ENCODE measurements at places on chromosomes 16 and 17.

GRCh38 chr17:40018211-40019121 is 3.2 kb downstream of the CSF3 start:
- no peak for DNase-seq

DNA sequence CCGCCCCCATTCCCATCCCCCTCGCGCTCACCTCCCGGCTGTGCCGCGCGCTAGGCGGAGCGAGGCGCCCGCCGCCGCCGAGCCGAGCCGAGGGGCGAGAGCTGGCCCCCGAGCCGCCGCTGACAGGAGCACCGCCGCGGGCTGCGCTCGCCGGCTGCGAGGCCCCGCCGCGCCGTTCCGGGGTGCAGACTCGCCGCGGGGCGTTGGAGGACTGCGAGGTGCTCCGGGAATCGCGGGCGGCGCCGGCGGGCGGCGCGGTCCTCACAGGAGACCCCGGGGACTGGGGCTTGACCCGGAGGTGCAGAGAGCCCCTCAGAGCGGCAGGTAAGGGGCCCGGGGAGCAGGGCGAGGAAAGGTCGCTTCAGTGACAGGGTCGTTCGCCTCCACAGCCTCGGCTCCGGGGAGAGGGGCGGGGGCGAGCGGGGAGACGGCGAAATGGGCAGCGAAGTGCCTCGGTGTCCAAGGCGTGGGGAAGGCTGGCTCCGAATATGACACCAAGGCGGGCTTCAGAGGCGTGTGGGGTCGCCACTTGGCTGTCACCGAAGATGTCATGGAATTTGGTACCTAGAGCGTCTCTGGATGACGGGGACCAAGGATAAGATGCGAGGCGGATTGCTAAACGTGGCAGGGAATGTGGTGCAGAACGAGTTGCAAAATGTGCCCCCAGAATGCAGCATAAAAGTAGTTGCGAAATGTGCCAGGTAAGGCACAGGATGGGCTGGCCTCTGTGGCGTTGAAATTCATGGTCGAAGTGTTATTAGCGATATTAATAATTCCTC is 580 bp downstream of the TANC2 start:
- DNase-seq = peak; percentile 33

DNA sequence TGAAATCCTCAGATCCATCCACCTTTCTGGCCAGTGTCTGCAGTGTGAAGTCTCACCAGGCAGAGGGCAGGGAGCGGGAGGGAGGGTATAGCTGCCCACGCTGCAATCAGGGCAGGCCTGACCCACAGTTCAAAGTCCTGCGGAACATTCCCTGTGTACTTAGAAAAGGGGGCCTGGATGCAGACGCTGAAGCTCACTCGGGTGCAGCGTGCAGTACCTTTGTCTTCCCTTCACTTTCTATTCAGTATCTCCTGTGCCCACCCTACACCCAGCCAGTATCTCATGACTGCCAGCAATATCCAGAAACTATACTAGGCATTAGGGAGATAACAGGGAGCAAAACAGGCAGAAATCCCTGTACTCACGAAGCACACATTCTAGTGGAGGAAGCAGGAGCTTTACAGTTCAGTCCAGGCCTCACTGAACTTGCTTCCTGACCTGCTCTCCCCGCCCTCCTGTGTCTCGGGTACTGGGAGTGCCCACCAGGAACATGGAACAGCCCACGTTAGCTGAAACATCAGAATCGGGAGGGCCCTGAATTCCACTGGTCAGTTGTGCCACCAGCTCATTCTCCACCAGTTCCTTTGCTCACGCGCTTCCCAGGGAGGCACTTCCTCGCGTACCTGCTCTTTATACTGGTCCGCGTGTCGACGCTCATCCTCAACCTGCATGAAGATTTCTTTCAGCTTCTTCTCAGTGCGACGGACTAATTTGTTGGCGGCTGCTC is 42.2 kb downstream of the NDEL1 start:
- no peak for DNase-seq

- DNase-seq = no peak
These were observed 11.2 kb upstream of the ACSF2 start for GRCh38 chr17:50414808-50415207.
